ENCODE measurements at places on chromosomes 5 and 9.

GRCh38 chr5:96481867-96482266, 48.8 kb upstream of the PCSK1 start:
- no peak for DNase-seq

GRCh38 chr5:176658817-176659511, 11.7 kb downstream of the TSPAN17 start:
- no peak for DNase-seq

- no peak for DNase-seq
Measured at GRCh38 chr5:176902911-176903664, 3.9 kb upstream of the HK3 start.

- DNase-seq = no peak
Measured at GRCh38 chr9:93595461-93595860, 19.1 kb downstream of the PHF2 start.

DNA sequence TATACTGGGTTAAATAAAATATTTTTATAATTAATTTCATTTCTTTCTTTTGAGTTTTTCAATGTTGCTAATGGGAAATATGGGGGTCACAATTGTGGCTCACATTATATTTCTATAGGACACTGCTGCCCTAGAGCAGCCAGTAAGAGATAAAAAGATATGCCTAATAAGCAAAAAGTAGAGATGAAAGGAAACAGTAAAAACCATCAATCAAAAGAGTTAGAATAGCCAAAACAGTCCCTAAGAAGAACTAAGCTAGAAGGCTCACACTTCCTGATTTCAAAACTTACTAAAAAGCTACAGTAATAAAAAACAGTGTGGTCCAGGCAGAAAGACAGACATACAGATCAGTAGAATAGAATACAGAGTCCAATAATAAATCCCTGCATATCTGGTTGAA, 104.4 kb downstream of the FANCC start:
- DNase-seq = no peak

GRCh38 chr9:129840034-129840433, 4.8 kb downstream of the USP20 start:
- DNase-seq = no peak

DNA sequence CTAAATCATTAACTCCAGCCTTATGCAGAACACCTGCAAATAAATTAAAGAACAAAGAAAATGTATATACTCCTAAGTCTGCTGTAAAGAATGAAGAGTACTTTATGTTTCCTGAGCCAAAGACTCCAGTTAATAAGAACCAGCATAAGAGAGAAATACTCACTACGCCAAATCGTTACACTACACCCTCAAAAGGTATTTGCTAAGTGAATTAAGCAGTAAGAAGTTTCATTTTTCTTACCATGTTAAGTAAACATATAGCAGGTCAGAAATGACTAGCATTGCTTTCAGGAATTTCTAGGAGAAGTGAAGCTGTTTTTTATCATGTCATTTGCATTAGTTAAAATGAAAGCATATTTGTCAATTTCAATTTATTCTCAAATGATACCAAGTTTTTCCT, 92.7 kb downstream of the MELK start:
- no peak for DNase-seq
